Left lung (tissue), 14 donors: ENCODE measurements at places on chromosomes 7 and 10. TPM values are rescaled to one million over a fixed set of nuclear protein-coding genes. Genes with fewer than 3 reads are reported as not detected.

- DNase-seq, result no peak
Measured at GRCh38 chr7:23672033-23672432, 8.0 kb upstream of the FAM221A start.

- no peak for DNase-seq
Measured at GRCh38 chr7:43454936-43455518, 127.9 kb upstream of the STK17A start.

DNA sequence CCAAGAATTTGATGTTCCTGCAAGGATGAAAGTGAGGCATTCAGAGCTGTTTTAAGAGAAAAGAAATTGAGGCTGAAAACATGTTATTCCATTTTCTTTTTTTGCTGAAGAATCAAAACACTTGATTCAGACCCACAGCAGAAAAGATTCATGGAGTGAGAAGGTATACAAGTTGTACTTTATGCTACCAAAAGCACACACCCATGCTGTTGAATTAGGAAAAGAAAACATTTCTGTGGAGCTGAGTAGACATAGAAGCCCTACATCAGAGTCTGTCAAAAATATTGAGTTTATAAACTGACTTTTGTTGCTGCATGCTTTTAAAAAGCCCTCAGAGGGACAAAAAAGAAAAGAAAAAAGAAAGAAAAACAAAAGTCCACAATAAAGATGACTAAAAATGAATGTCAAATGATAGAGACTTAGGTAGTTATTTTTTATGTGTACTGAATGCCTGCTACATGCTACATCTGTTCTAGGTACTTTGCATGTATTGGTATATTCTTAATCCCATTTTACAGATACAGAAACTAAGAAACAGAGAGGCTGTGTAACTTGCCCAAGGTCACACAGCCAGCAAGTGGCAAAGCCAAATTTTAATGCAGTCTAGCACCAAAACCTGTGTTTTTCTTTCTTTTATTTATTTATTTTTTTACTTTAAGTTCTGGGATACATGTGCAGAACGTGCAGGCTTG, 71.7 kb upstream of the PALS2 start:
- DNase-seq, result no peak

- DNase-seq, result no peak
Measured at GRCh38 chr7:25779002-25779546, 372.9 kb upstream of the NFE2L3 start.

GRCh38 chr10:24132741-24133140, 76.2 kb upstream of the KIAA1217 start:
- DNase-seq, result no peak

- no peak for DNase-seq
Measured at GRCh38 chr10:46218921-46219320, 67.9 kb upstream of the ANTXRL start.

DNA sequence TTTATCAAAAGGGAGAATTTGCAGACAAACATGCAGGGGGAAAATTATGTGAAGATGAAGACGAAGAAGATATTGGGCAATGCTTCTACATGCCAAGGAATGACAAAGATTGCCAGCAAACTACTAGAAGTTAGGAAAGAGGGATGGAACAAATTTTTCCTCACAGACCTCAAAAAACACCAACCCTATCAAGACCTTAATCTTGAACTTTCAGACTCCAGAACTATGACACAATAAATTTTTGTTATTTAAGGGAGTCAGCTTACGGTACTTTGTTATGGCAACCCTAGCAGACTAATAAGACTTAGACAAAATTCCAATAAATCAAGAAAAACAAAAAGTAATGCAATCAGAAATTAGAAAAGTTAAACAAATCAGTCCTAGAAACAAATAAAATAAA, 280.0 kb upstream of the GNAI1 start:
- no peak for DNase-seq

MBL2 gene
- total RNA-seq, result not detected

AKR1C4 gene
- not detected for total RNA-seq

LEP gene
- 0.15 TPM for total RNA-seq
